ENCODE measurements at places on chromosomes 5 and 9. TPM values are rescaled to one million over a fixed set of nuclear protein-coding genes. Genes with fewer than 3 reads are reported as not detected.
A peak's percentile ranks its signal among the peaks of the same experiment; 100 is the strongest.

- no peak for DNase-seq
These were observed 19.4 kb upstream of the C1QTNF3 start for GRCh38 chr5:34062419-34062818.

Gene URM1
- total RNA-seq, result 99.6 TPM

DNA sequence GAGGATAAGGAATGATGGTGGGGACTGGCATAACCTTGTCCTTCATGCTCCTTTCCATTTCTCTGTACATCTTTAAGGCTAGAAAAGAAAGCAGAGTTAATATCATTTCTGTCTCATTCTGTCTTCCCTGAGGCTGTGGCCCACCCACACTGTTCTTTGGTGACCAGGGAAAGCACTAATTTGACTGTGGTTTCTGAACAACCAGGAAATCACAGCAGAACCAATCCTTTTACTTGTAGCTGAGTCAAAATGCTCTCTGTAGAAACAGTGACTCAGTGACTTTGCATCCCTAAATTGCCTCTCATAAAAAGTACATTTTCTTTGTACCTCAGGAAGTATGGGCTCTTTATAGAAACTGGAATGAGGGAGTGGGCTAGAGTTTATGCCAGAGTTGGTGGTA is 28.1 kb downstream of the IL33 start:
- no peak for DNase-seq

Gene GAPT
- not detected for total RNA-seq

GRCh38 chr9:130542038-130542437 is 37.3 kb upstream of the FUBP3 start:
- DNase-seq, result no peak

Gene C5orf58
- 4.3 TPM for total RNA-seq

Gene PROB1
- 1.7 TPM for total RNA-seq

DNA sequence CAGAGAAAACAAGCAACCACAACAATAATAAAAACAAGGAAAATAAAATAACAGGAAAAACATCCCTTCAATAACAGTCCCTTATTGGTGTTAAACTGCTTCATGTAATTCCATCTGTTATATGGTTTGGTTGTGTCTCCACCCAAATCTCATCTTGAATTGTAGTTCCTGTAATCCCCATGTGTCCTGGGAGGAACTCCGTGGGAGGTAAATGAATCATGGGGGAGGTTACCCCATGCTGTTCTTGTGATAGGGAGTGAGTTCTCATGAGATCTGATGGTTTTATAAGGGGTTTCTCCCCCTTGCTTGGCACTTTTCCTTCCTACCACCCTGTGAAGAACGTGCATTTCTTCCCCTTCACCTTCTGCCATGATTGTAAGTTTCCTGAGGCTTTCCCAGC is 369.8 kb downstream of the TMEM232 start:
- no peak for DNase-seq

Gene SPATA31A3
- total RNA-seq, result not detected

- peak; percentile 68 for DNase-seq
These were observed 188.0 kb upstream of the KLF9 start for GRCh38 chr9:70602321-70603019.

DNA sequence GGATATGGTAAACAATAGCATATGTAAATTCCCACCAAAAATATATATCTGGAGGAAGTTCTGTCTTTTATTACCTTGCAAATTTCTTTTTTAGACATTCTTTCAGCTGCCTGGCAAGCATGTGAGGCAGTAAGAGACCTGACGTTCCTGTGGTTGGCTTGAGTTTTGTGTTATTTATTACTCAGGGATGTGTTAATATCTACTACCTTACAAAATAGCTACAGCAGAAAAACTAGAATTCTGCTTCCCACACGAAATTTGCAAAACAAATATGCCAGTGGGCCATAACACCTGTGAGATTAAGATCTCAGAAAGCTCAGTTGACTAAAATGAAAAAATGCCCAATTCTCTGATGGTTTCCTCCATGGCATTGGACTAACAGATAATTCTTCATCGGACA is 274.2 kb downstream of the TMEM167A start:
- DNase-seq, result no peak

DNA sequence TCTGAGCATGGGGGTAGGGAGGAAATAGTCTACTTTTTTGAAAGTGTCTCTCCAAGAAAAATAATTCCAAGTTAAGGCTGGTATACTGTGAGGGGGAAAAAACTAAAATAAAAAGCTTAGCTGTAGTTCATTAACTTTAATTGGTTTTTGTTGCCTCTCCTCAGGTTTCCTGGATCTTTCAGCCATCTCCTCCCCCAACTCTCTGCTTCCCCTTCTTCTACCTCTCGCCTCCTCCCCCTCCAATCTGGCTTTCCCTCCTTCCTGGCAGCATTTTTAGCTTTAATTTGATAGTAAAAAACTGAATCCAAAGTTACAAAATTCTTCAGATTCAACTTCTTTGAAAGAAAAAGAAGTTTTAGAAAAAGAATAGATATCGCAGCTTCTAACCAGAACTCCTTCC is 462.6 kb downstream of the CETN3 start:
- DNase-seq, result no peak

Gene EIF4E1B
- 0.33 TPM for total RNA-seq

- no peak for DNase-seq
These were observed 100.5 kb upstream of the SPATA31D4 start for GRCh38 chr9:81827616-81828296.

- DNase-seq, result no peak
These were observed 11.2 kb downstream of the FAM240B start for GRCh38 chr9:38708759-38709158.

- DNase-seq, result no peak
These were observed 13.3 kb upstream of the C5orf63 start for GRCh38 chr5:127086589-127086988.

- DNase-seq, result no peak
These were observed 125.1 kb upstream of the COL5A1 start for GRCh38 chr9:134516464-134516863.
